ENCODE measurements at places on chromosomes 7 and 10. TPM values are rescaled to one million over a fixed set of nuclear protein-coding genes. Genes with fewer than 3 reads are reported as not detected.

DNA sequence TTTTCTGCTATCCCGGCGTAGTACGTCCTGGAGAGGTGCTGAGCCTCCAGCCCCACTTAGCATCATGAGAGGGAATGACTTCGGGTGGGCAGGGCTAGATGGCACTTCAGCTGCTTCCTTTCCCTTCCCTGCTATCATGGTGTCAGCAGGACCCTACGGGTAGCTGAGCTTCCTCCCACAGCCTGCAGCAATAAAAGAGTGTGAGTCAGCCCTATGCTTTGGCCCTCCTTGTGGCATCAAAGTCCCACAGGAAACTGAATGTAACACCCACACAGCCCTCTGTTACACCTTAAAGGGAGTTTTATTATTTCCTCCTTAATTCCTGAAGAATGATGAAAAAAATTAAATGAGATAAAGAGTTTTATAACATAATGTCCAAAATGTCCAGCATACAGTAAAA lies 458.1 kb downstream of the RPS24 start:
- DNase-seq, result no peak
- H3K4me3 ChIP-seq, result no peak overlapping the region
- peaks cover 27% of the 10 kb centered on the region for H3K27me3 ChIP-seq
- H3K27ac ChIP-seq, result no peak overlapping the region
- H3K36me3 ChIP-seq, result no peaks in the 10 kb centered on the region

DNA sequence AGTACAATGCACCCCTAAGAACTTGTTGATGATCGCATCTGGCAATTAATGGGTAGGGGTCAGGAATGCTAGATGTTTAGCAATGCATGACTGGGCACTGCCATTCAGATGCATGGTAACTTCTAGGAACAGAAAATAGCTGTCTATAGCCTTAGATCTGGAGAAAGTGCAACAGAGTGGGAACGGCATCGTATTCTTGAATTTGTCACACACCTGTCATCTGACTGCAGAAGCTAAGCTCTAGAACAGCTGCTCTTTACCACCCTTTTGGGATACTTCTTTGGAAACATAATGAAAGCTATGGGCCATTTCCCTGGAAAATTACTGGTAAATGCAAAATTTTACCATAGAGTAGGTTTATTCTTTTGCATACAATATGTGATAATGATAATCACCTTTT lies 118.1 kb downstream of the SLC25A13 start:
- no peak overlapping the region for H3K4me3 ChIP-seq
- H3K27ac ChIP-seq, result no peak overlapping the region
- no peaks in the 10 kb centered on the region for H3K4me1 ChIP-seq
- H3K36me3 ChIP-seq, result no peaks in the 10 kb centered on the region
- DNase-seq, result no peak
- no peaks in the 10 kb centered on the region for H3K27me3 ChIP-seq

THNSL1 gene
- 2.4 TPM for total RNA-seq

ADGRA1 gene
- not detected for total RNA-seq

Measured in activated CD4-positive, alpha-beta memory T cell treated with anti-CD3 and anti-CD28 coated beads, Interleukin-2, amount 10 ng/mL, durations not matched to agents 7 days and 5 days (primary cell).